A549 treated with CORT108297 at 1 μM for 4 hours (cell line): ENCODE measurements at places on chromosomes 7 and 10. TPM values are rescaled to one million over a fixed set of nuclear protein-coding genes. Genes with fewer than 3 reads are reported as not detected.

Gene EGR2
- 0.27 to 0.53 TPM (median 0.38 TPM) in 5 replicates for total RNA-seq

Gene ACSM6
- total RNA-seq, result not detected in 5 replicates

Gene OR13A1
- total RNA-seq, result not detected in 5 replicates

Gene RPS24
- total RNA-seq, result 2,660 to 4,067 TPM (median 2,983 TPM) in 5 replicates

Gene SPDYE9
- total RNA-seq, result not detected in 5 replicates

Gene ZWINT
- total RNA-seq, result 80.5 to 104 TPM (median 87.1 TPM) in 5 replicates

Gene TCF7L2
- 14.0 to 23.4 TPM (median 19.2 TPM) in 5 replicates for total RNA-seq
